ENCODE measurements at places on chromosomes 5 and 9.

DNA sequence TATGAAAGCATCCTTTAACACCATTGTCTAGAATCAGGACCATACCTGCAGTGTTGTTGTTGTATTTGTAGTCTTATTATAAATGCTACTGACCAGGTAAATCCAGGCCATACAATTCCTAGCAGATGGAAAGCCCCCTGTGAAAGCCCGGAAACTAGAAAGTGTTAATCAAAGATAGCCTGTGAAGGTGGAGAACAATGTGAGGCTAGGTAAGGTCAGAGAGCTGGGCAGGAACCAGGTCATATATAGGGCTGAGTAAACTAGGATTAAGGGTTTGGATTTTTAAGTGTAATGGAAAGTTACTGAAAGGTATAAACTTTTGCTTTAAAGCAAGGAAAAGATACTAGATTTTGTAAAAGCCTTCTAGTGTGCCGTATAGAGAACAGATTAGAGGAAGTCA lies 6.7 kb downstream of the LRRC70 start:
- peak; percentile 57 for DNase-seq

DNA sequence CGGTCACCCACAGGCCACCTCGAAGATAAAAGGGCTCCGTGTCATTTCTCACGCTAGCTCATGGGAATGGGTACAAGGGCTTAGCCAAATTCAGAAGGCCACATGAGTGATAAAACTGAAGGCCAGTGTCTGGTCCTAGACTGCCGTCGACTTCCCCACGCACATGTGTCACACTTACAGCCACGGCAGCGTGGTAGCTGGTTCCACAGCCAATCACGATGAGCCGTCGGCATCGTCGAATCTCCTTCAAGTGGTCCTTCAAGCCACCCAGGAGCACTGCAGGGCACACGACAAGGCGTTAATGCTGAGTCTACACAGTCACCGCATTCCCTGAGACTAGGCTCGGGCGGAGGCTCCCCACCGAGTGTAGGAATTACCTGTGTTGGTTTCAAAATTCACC lies 24.7 kb upstream of the MAPK9 start:
- DNase-seq, result no peak

DNA sequence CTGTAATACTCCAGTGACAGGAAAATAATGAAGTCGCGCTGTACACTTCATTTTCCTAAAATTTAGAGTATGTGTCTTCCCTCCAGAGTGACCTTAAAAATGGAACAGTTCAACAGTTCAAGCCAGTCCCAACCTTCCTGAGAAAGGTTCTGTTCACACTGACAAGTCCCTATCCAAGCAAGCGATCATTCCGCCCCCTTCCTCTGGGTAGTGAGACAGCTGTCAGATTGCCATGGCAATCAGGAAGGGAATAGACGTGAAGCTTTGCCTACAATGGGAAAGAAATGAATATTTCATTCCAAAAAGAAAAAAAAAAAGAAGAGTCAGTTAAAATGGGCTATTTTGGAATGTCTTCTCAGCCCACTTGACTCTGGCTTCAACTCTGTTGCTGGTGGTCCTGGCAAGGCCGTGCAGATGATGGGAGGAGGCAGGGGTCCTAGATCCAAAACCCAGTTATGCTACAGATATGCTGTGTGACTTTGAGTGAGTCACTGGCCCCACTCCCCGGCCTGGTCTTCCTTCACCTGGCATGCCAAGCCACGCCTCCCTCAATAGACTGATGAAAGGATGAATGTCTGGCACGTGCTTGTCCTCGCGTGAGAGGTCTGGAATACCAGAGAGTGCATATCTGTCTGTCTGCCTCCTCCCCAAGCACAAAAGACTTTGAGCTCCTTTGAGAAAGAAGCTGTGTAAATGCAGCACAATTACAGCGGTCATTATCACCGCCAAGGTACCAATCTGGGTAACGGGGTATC lies 165.8 kb upstream of the WWC1 start:
- no peak for DNase-seq

GRCh38 chr5:35331956-35332950 lies 102.0 kb upstream of the PRLR start:
- no peak for DNase-seq

- no peak for DNase-seq
Observed at GRCh38 chr9:133707763-133708245, 30.3 kb downstream of the SARDH start.

DNA sequence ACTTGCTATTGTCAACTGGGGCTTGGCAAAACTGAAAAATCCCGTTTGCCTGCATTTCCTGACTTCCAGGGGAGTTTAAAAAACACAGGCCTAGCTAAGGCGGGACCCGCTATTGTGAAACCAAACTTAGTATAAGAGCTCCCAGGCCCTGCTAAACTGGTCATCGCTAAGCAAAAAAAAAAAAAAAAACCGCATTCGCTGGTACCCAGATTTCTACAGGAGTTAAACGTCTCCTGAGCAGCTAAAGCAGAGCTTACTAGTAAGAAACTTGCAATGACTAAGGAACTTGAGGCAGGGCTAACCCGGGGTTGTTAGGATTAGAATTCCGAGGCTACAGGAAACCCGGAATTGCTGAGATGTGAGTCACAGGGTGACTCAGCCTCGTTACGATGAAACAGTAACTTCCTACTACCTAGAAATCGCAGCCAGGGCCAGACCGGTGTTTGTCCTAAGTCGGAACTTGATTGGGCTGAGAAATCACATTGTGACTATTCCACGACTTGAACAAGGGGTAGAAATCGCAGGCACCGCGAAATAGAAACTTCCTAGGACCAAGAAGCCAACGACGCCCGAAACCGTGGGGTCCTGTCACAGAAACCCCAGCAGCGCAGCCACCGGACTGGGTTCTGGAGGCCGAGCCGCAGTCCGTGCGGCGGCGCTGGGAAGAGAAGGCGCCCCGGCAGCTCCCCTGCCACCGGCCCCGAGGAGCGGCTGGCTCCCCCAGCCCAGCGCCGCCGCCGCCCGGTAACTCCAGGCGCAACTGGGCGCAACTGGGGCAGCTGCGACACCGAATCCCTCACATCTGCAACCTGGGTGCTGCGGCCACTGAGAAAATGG lies 89.4 kb downstream of the ANXA2R start:
- peak; percentile 98 for DNase-seq

DNA sequence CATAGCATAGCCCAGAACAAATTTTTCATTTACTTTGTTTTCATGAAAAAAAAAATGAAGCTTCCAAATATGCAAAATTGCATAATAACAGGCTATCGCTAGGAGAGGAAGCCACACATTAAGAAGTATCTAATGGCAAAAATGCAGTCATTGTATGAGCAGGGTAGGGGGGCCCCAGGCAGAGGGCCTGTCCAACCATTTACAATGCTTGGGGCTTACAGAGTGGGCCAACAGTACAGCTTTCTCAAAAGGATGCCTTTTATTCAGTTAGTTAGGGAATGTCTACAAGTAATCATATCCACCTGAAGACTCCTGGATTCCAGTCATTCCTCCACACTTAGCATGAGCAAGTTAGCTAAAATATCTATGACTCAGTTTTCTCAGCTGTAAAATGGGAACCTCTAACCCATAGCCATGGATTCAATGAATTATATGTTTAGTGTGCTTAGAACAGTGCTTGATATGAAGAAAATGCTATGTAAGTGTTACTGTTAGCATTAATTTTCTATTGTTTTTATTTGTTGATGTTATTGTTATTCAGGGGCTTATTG lies 117.7 kb downstream of the GAS1 start:
- DNase-seq, result no peak

DNA sequence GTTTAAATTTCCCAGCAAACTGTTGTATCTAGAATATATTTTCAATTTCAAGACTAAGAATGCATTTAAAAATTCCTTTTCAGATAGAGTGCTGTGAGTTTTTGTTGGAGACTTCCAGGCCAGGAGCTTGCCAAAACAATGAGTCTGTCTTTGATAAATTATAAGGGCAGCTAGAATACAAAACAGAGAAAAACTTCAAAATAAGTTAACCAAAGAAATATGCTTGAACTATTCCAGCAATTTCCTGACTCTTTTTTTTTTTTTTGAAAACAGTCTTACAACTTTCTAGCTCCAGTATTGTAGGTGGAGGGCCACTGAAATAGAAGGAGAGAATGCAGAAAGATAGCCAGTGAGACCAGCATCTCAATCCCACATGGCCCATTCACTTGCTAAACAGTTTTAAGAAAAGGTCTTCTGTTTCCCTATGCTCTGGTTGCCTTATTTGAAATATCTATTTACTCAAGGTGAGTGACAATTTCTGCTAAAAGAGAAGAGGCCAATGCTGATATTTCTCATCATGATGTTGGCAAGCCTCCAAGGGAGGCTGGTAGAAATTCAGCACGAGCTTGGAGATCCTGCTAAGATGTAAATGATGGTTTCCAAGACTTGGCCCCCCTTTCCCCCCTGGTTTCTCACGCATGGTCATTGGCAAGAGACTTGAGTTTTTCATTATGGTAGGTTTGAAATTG lies 103.2 kb downstream of the USP20 start:
- peak; percentile 84 for DNase-seq

- no peak for DNase-seq
Observed at GRCh38 chr5:73592551-73592950, 27.0 kb downstream of the UTP15 start.

DNA sequence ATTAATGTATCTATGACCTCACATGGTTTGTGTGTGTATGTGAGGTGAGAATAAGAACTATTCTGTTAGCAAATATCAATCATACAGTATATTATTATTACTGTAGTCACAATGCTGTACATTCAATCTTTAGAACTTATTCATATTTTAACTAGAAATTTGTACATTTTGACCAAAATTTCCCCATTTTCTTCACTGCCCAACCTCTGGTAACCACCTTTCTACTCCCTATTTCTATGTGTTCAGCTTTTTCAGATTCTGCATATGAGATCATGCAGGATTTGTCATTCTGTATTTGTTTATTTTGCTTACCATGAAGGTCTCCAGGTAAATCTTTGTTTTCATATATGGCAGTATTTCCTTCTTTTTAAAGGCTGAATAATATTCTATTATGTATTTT lies 607.9 kb downstream of the SLCO4C1 start:
- DNase-seq, result no peak

DNA sequence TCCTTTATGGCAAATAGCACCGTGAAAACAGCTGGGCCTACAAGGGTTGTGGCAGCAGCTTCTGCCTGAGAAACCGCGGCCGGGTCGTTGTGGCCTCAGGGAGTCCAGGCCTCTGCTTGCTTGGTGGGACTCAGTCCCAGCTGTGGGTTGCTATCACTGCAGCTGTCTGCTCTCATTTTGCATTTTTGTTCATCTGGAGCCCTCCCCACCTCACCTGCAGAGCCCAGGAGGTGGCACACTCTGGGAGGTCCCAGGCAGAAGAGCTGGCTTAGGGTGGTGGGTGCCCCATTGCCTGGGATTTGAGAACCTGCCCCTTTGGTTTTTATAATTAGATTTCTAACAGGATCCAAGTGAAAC lies 138.4 kb downstream of the GADD45G start:
- DNase-seq, result no peak

- no peak for DNase-seq
Observed at GRCh38 chr9:135821733-135822373, 85.5 kb downstream of the CAMSAP1 start.

- no peak for DNase-seq
Observed at GRCh38 chr5:143771602-143772001, 40.4 kb upstream of the HMHB1 start.

GRCh38 chr9:123033864-123034601 lies 566 bp downstream of the GPR21 start:
- no peak for DNase-seq

DNA sequence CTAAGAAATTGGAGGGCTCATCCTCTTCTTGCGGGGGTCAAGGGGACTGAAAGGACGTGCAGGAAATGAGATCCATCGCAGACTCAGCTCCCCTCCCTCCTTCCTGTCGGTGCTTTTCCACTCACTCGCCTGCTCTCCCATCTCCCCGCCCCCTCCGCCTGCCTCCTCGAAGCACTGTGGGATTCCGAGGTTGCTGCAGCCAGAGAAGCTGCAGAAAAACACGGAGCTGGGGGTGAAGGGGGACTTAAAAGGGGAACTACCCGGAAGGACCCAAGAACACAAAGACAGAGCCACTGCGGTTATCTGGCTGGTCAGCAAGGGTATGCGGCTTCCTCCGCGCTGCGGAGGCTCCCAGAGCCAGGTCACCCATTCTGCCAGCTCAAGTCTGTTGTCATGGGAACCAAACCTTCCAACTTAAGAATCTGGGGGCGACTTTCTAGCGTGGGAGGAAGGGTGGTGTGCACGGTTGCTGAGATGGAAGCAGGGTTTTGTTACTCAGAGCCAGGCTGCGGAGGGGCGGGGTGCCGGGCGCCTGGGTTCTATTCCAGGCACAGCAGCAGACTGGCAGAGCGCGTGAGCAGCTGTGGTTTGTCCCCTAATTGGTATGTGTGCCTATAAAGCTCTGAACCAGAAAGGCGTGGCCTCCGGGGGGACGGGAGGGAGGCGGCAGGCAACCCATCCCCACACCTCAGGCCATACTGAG lies 24.9 kb downstream of the PCDHGC5 start:
- DNase-seq, result peak; percentile 80

DNA sequence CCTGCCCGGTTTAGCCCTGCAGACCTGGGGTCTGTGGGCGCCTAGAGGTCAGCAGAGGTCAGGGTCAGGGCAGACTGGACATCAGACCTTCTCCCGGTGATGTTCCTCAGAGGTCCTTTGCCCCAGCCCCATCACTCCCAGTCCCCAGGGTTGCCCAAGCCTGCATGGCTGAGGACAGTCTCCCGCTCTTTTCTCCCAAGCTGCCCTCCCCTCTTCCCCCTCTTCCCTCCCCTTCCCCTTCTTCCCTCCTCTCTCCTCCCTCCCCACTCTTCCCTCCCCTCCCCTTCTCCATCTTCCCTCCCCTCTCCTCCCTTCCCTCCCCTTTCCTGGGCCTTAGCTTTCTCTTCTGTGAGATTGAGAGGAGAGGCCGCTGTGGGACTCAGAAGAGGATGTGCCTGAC lies 10.4 kb downstream of the LHX3 start:
- DNase-seq, result no peak

GRCh38 chr9:110842986-110843385 lies 174.4 kb downstream of the MUSK start:
- no peak for DNase-seq

Data from endothelial cell of umbilical vein (primary cell).